ENCODE measurements at places on chromosomes 5 and 9.

DNA sequence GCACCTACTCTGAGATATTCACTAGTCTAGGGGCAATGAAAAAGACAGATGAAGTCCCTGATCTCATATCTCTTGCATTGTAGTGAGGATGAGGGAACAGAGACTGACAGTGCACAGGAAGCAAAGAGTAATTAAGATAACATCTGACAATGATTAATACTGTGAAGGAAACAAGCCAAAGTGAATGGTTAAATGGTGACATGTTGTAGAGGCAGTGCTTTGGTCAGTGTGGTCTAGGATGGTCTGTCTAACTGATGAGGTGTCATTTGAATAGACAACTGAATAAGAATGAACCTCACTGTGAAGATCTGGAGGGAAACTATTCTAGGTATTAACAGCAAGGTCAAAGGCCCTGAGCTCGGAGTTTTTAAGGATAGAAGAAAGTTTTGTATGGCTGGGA is 333.3 kb upstream of the GRIA1 start:
- DNase-seq = no peak

- DNase-seq = no peak
Observed at GRCh38 chr5:154092356-154093141, 53.8 kb downstream of the MFAP3 start.

DNA sequence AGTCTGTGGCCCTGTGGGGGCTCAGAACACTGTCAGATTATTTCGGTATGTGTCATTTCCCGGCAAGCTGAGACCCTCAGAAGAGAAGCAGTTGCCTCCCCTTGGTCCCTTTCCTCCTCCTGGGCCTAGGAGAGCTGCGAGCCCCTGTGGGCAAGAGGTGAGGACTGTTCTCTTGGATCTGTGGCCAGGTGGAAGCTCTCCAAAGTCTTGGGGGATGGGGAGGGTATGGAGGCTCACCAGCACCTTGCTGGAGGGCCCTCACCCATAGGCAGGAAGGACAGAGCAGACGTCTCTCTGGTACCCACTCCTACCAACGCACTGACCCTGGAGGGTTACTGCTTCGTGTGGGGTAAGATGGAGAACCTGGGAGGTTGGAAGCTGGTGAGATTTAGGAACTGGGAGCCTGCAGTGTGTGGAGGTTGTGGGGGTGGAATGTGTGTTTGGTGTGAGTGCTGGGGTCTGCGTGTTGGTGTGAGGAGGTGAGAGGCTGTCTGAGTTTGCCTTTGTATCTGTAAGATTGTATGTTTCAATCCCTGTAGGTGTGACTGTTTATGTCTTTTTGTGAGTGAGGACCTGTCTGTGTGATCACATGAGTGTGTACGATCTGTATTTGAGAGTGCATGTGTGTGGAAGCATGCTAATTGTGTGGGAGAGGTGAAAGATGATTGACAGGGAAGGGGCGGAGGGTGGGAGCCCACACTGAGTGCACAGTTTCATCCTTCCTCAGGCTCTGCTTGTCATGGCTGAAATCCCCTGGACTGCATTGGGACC is 52.4 kb upstream of the PSD2 start:
- no peak for DNase-seq

DNA sequence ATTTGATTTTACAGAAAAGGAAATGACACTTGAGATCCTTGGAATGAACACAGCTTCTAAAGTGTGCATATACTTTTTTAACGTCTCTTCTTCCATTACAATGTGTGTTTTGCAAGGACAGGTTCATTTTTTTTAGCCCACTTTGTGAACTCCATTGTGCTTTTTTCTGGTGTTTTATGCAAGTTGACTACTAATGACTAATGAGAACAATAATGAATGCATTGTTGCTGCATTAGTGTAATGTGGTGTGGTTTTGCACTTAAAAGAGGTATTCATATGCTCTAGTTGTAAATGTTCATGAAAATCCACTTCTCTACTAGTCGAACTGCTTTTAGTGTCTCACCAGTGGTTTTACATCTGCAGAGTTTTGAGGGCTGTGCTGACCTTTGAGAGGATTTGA is 93.6 kb downstream of the UHRF2 start:
- DNase-seq = no peak

DNA sequence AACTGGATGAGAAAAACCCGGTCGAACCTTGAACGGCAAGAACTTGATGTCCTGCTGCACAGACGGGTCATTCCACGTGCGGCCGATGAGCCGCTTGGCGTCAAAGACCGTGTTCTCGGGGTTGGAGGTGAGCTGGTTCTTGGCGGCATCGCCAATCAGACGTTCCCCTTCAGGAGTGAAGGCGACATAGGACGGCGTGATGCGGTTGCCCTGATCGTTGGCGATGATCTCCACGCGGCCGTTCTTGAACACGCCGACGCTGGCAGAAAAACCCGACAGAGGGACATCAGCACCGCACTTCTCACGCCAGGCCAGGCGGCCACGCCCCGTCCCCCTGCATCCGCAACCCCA is 519 bp downstream of the HSPA5 start:
- DNase-seq = no peak

GRCh38 chr9:110217656-110218099 is 9.7 kb upstream of the C9orf152 start:
- no peak for DNase-seq

All from amniotic stem cell (primary cell).